Osteocyte (in vitro differentiated cells): ENCODE measurements at places on chromosomes 16 and 17. TPM values are rescaled to one million over a fixed set of nuclear protein-coding genes. Genes with fewer than 3 reads are reported as not detected.
A peak's percentile ranks its signal among the peaks of the same experiment; 100 is the strongest.

Gene FAM171A2
- 26.1 and 26.9 TPM in 2 replicates for total RNA-seq

DNA sequence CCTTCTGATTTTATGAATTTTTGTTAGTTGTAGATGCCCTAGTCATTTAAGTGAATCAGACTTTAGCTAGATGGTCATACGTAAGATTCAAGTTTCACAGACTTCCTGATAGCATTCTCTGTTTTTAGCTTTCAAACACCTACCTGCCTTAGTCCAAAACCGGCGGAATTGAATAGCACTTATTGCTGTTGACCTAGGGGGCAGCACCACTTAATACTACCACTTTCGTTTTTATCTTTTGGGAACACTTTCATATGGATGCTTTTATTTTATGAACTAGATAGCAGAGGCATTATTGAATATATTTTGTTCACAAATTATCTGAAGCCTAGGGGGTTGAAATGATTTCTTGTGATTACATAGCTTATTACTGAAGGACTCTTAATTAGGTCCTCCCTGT lies 31.5 kb downstream of the TADA2A start:
- DNase-seq: no peak

- no peak for DNase-seq
These were observed 127.9 kb upstream of the MON1B start for GRCh38 chr16:77062878-77063675.

- DNase-seq: no peak
These were observed 130.0 kb downstream of the XYLT1 start for GRCh38 chr16:17340804-17341203.

- DNase-seq: no peak
These were observed 9.3 kb upstream of the RNF135 start for GRCh38 chr17:30961209-30962188.

GRCh38 chr17:76557368-76558197 lies 17.7 kb downstream of the PRCD start:
- DNase-seq: peak; percentile 99
